ENCODE measurements at places on chromosomes 5 and 9.

DNA sequence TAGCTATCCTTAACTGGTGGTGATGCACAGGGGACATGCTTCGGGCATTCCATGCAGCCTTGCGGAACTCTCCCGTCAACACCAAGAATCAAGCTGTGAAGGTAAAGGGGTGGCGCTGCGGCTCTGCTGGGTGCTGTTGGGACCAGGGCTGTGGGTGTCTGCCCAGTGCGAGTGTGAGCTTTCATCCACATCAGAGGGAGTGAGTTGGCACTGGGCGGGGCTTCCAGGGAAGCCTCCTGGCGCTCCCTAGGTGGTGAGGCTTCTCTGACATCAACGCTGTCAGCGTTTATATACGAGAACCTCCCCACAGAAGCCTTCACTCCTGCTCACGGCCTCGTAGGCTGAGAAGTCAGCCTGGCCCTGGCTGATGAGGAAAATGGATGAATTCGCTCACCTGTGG, 11.7 kb downstream of the ARPC5L start:
- DNase-seq = no peak

- no peak for DNase-seq
Measured at GRCh38 chr9:122110100-122110833, 17.2 kb upstream of the TTLL11 start.

- DNase-seq = peak; percentile 8
Measured at GRCh38 chr5:106875591-106876297, 795.0 kb downstream of the EFNA5 start.

DNA sequence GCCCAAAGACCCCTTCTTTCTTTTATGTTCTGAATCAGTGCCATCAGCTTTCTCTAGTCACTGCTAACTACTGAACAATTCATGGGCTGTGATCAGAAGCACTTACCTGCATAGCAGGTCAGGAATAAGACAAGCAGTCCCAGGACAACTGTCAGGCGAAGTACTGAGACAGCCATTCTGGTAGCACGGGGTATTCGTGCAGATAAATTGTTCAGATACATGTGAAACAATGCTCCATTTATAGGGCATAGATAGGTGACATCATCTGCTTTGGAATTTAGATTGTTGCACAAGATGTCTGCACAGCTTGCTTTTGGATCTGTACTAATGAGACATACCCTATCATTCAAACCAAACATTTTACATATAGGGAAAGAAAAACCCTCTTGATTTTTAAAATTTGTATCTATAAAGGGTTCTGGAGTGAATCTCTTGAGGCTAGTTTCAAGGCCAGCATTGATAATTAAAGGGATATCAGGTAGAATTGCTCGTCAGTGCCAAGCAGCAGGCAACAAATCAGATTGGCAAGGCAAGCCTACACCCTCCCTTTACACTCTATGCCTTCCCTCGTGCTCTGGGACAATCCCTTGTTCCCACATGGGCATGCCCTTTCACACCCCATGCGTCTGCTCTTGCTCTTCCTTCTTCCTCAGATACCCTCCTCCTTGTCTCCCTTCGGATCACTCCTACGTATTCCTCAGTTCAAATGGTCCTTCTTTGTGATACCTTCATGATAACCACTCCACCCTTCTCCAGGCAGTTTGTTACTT, at the start of gene C5orf46:
TSS of gene C5orf46 (minus strand) at position 213 of the 770 bp plus-strand sequence. CDS start at position 176, 37 bp downstream.
- no peak for DNase-seq

DNA sequence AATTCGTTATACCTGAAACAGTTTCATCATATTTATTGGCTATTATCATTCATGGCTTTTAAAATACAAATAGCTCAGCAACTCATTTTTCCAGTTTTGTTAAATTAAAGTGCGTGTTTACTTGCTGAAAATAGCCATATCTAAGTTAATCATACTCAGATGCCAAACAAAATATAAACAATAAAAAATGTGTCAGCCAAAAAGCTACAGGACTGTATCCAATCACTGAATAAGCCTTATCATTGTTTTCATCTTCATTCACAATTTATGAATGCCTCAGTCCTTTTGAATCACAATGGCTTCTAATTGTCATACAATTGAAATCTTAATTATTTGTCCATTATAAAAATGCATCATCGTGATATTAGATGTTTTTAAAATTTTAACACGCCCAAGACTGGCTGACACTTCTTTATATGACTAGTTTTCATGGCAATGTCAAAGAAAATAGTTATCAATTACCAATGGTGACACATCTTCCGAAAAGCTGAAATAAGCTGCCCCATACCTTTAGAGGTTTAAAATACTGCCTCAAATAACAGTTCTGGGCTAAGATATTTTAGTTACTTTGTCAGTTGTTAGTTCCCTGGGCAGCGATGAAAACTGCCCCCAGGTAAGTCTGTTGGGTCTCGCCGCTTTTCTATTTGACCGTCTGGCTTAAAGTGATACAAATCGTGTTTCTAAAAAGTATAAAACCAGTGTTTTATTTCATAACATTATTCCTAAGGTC, 1.8 kb downstream of the NFIB start:
- DNase-seq = no peak

Measured in cardiac muscle cell (in vitro differentiated cells and primary cell).